T-helper 2 cell treated with Interferon-gamma antibody and Interleukin-4, amounts not matched to agents 5 μg/mL and 100 μg/mL, for 36 hours (primary cell): ENCODE measurements at places on chromosomes 3 and 15.

GRCh38 chr3:44114142-44114541, 127.5 kb upstream of the TOPAZ1 start:
- no peak for DNase-seq

DNA sequence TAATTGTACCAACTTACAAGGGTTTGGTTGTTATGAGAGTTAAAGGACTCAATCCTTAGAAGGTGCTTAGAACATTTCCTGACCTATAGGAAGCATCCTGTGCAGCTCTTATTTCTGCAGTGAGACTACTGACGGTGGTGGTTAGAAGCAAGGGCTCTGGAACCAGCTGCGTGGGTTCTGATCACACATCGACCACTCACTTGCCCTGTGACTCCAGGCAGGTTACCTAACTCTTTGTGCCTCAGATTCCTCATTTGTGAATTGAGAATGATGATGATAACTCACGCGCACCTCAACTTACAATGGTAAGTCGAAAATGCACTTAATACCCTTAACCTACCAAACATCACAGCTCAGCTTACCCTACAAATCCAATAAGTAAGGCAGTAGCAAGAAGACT, 80.7 kb upstream of the SPATA12 start:
- DNase-seq = no peak

DNA sequence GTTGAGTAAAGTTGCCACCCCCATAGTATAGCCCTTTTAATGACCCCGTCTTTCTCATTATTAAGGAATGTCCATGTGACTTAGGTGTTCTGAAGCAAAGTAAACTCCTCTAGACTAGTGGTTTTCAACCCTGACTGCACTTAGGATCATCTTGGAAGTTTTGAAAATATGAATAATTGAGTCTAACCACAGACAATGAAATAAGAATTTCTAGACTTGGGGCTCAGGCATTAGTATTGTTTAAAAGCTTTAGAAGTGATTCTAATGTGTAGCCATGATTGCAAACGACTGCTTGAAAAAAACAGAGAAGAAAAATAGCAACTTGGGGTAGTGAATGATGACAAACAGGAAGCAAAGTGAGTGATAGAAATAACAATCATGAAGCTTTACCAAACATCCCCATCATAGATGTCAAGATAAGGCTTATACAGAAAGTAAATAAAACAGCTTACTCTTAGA, 35.0 kb downstream of the ALCAM start:
- no peak for DNase-seq

DNA sequence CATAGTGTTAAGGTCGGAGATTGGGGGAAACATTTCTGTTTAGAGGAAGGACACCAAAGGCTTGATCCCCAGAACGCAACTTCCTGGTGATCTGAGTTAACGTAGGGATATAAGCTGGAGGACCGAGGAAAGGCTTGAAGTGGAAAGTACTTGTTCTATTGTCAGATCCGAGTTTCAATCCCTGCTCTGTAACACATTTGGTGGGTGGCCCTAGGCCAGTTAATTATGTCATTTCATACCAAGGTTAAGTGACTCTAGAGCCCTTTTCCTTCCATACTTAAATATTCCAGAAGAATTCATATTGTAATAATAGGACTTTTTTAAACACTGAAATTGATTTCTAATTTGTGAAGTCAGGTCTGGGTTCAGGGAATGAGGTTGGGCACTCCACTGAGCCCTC, 80.9 kb downstream of the RPLP1 start:
- no peak for DNase-seq

DNA sequence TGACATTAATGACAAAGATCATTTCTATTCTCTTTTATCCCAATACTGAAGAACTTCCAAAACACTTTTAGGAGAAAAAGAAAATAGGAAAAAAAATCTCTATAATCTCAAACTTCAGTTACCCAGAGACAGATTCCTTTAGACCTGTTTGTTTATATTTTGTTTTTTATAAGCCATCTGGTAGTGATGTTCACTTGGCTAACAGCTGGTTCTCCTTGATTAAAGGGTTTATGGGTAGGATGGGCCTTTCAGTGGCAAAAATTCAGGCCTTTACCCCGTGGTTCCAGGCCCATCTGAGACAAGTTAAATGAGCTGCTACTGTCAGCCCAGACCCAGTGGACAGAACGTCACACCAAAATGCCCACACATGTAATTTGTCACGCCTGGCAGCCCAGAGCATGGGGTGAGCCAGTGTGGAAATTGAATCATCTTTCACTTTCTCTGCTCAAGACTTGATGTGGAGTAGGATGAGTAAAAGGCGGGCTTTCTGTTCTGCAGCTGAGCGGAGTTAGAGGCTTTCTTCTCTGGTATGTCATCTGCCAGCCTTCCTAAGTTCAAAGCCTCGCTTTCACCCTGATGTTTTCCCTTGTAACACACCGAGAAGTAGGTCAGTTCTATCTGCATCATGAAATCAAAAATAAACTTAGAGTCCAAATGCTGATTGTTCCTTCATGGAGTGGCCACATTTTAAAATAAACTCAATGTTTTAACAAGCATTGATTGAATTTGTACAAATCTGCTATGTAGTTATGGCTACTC, 62.5 kb upstream of the SKOR1 start:
- peak; percentile 72 for DNase-seq
